Right atrium auricular region (tissue), 2 donors: ENCODE measurements at places on chromosomes 13 and 19. TPM values are rescaled to one million over a fixed set of nuclear protein-coding genes. Genes with fewer than 3 reads are reported as not detected.

Gene CD22
- not detected for total RNA-seq

Gene NKG7
- 1.4 TPM for total RNA-seq

Gene ZFP82
- 4.7 TPM for total RNA-seq

GRCh38 chr13:106133025-106133424 lies 402.4 kb downstream of the EFNB2 start:
- DNase-seq, result no peak

- no peak for DNase-seq
Measured at GRCh38 chr19:51075998-51076397, 6.7 kb downstream of the KLK14 start.

- DNase-seq, result no peak
Measured at GRCh38 chr13:45393941-45394570, 24.1 kb downstream of the SLC25A30 start.

- no peak for DNase-seq
Measured at GRCh38 chr19:37593996-37594303, 642 bp downstream of the ZNF571 start.
